ENCODE measurements at places on chromosomes 2 and 18.
A peak's percentile ranks its signal among the peaks of the same experiment; 100 is the strongest.

- peak; percentile 89 for DNase-seq
Measured at GRCh38 chr2:217412721-217413120, 552.9 kb upstream of the TNP1 start.

GRCh38 chr2:212540341-212540740 is 1.7 kb upstream of the ERBB4 start:
- DNase-seq: no peak

DNA sequence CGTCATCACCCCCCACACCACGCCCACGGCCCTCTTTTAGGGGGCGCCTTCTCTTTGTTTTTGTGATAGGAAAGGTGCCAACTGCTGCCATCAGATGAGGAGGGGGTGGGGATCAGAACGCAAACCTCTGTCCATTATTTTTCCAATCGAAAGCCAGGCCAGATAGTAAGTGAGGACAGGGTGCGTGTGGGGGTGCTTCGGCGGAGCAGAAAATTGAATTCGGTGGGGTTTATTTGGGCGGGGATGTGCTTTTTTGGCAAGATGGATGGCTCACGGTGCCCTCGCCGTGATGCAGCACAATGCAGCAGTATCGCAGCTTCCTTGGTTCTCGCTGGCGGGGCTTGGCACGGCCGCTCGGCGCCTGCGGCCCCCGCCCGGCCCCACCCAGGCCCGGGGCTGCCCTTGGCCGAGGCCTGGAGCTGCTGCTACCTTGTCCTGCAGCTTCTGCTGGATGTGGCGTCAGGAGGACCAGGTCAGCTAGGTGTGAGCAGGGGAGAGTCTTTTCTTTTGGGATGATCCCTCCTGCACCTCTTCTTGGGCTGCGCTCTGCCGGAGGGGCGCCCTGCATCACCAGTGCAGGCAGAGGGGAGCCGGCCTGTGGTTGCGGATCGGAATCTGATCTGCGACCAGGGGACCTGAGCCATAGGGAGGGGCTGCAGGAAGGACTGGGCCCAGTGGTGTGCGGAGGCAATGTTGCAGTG is 1.3 kb downstream of the SPTBN1 start:
- DNase-seq: peak; percentile 37

GRCh38 chr2:200007306-200007705 is 51.9 kb downstream of the MAIP1 start:
- DNase-seq: no peak

- DNase-seq: no peak
Measured at GRCh38 chr2:1286929-1287328, 126.3 kb upstream of the TPO start.

DNA sequence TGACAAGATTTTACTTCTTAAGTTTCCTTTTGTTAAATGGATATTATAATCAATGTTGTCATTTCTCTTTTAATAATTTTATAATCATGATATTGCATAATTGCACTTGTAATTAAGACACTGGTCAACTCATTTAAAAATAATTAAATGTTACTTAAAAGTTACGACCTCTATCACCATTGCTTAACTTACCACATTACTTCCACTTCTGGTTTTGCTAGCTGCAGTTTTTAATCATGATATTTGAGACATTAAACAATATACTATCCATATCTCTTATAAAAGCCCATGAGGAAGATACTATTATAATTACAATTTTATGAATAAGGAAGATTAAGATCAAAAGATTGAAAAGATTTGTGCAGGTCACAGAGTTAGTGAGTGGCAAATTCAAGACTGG is 502.0 kb downstream of the RNF144A start:
- DNase-seq: no peak

DNA sequence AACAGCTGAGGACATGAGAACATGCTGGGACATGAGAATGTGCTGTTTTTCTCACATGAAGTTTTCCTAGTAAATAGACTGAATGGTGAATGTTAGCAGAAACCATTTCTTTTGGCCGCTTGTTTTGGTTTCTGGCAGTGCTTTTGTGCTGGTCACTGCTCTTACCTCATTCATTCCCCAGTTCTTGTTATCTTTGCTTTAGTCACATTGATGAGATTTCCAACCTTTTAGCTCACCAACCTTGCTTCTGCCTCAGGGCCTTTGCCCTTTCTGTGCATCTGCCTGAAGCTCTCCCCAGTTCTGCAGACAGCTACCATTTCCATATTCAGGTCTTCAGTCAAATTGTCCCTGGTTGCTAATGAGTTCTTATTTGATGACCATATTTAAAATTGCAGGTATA is 91.6 kb downstream of the PTPRM start:
- no peak for DNase-seq

DNA sequence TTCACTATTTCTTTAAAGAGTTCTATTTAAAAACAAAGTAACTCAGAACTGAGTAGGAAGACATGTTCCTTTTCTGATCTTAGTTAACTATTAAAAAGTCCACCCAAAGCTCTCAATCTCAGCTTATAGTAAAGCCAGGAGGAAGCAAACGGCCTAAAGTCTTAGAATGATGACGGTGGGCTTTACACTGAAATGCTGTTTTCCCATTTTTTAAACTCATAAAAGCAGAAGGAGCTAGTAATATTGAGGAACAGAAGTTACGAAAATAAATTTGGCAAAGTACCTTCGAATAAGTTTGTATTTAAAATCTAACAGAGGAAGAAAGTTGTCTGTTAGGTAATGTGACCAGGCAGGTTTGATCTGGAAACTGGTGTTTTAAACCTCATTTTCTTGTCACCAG is 111.1 kb downstream of the ZNF532 start:
- DNase-seq: no peak

- DNase-seq: no peak
Measured at GRCh38 chr2:96815326-96816126, 542 bp upstream of the CNNM3 start.

DNA sequence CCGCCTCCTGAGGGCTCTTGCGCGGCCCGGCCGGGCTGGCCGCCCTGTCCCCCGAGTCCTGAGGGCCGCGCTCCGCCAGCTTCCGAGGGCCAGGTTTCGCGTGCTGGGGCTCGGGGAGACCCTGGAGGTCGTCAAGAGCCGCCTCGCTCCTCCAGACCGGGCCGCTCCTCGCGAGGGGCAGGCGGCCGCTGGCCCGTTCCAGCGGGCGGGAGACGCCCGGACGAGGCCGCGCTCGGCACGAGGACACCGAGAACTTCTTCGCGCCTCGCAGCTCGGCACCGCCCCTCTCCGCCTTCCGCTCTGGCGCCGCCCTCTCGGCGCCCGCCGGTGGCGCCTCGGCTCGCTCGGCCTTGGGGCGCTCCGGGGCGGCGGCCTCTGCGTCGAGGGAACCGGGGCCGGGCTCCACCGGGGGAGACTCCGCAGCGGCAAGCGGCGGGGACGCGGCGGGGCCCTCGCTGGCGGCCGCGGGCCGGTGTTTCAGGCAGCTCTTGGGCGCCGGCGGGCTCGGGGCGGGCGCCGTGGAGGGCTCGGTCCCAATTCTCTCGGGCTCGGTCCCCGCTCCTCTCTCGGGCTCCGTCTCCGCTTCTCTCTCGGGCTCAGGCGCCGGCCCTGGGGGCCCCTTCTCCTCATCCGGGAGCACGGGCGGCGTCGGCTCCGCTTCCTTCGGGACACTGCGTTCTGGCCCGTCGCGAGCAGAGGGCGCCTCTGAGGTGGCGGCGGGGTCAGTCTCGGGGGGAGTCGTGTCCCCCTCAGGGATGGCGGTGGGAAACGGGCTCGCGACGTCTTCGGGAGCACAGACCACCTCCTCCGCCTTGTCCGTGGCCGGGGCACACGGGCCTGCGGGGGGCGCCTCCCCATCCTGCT is 91.6 kb upstream of the MGAT4A start:
- no peak for DNase-seq

DNA sequence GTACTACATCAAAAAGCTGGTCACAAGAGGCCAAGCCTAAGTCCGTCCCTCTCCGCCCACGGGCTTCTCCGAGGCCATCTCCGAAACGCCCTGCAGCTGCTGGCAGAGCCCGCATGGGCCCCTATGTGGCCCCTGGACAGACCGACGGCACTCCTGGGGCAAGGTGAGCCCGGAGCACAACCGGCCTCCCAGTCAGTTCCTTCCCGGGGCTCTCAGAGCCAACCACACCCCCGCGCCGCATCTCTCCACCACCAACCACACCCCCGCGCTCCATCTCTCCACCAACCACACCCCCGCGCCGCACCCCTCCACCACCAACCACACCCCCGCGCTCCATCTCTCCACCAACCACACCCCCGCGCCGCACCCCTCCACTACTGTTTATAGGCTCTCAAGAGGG is 93.5 kb downstream of the ZNF516 start:
- DNase-seq: peak; percentile 62

DNA sequence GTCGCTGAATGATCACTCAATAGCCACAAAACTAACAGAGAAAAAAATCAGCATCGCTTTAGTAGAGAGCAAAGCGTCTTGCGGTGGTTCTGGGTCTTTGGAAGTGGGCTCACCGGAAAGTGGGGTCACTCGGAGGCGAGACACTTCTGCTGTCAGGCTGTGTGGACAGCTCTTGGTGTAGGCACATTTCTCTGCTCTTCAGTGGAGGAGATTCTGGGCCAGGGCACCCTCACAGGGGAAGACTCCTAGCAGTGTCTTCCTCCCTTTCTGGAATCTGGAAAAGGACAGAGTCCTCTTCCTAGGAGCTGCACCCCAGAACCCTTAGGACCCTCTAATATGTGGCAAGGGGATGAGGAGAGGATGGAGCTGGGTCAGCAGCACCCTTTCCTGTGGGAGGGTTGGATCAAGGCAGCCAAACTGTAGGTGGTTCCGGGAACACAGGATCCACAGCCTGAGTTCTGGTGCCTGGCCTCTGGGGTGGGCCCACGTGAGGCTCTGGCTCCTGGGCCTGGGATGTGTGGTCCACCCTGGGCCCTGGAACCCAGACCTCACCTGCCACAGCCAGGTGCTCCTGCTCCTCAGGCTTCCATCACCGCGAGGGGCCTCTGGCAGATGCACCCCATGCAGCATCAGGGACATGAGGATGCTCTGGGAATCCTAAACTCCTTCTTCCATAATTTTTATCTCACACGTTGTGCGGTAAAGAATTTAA is 25.1 kb downstream of the GPR35 start:
- DNase-seq: no peak

- DNase-seq: no peak
Measured at GRCh38 chr2:231218366-231218765, 19.9 kb downstream of the ARMC9 start.

- no peak for DNase-seq
Measured at GRCh38 chr2:206610451-206610850, 31.8 kb upstream of the FAM237A start.

- DNase-seq: no peak
Measured at GRCh38 chr2:32427672-32428610, 71.1 kb downstream of the BIRC6 start.

- no peak for DNase-seq
Measured at GRCh38 chr18:12630136-12630535, 27.8 kb downstream of the SPIRE1 start.

DNA sequence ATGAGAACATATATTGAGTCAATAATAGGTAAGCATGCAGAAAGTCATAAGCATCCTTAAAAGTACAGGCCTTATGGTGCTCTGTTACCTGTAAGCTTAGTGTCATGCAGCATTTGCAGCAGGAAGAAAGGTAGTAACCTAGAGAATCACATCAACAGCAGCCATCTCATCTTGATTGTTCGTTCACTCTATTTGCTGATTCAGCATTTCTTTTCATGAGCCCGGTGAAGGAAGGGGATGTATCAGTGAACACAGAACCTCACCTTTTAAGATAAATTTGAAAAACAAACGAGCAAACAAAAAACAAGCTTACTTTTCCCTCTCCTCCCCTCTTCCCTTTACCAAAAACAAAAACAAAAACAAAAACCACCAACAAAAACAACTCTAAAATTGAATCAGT is 89.9 kb downstream of the MIB1 start:
- DNase-seq: no peak

DNA sequence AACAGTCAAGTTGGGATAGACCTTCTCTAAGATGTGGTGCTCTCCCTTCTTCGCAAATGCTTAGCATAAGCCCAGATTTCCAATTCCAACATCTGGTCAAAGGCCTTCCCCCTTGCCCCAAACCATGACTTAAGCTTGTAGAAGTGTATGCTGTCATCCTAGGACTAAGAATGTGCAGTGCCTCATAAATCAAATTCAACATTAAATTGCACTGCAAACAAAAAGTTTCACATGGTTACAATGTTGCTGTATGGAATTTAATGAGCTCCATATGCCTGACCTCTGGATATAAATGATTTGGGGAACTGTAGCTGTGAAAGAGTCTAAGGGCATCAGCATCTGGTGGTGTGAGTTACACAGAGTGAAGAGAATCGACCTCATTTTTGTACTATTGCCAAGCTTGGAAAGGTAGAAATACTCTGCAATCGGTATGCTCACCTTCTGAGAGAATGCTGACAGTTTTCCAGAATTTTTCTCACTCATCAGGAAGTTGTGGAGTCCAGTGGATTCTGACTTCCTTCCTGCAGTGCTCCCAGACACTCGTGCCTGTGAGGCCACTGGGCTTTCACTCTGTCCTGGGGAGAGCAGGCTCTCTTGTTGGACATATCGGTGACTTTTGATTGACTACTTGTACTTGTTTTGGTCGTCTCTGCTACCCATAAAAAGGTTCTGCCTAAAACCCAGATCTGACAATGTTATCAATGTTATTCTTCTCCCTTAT is 40.6 kb downstream of the FASTKD2 start:
- no peak for DNase-seq

- no peak for DNase-seq
Measured at GRCh38 chr18:56488739-56489138, 149.7 kb downstream of the TXNL1 start.

DNA sequence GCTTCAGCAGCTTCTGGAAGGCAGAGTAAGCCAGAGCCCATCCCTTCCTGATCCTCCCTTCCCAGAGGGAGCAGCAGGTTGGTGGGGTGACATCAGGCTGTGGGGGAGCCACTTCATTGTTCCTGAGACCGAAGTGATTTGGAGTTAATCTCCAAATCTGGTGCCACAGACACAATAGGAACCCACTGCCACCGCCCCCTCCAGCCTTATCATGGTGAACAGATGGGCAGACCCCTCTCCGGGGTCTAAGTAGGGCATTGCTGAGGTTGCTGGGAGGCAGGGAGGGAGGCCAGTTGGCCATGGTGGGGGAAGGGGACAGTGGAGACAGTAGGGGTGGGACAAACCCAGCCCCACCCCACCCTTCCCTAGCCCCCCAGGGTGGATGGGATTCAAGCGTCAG is 25.6 kb upstream of the SLC35F6 start:
- DNase-seq: no peak

GRCh38 chr2:142020368-142020767 is 110.4 kb downstream of the LRP1B start:
- DNase-seq: no peak

DNA sequence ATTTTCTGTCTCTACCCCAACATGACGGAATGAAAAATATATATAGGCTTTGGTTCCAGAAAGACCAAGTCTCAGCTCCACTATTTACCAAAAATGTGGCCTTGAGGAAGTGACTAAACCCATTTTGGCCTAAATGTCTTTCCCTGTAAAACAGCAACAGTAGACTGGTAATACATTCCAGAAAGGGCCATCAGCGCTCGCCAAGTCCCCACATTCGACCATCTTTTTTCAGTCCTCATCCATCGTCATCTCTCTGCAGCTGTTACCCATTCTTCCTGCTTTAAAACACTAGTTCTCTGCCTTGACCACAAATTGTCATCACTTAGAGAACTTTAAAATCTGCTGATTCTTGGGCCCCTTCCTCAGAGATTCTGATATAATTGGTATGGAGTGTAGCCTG is 183.8 kb upstream of the CTAGE1 start:
- DNase-seq: no peak

Measured in uterus (tissue), 4 donors.